ENCODE measurements at places on chromosomes 12 and 14.

DNA sequence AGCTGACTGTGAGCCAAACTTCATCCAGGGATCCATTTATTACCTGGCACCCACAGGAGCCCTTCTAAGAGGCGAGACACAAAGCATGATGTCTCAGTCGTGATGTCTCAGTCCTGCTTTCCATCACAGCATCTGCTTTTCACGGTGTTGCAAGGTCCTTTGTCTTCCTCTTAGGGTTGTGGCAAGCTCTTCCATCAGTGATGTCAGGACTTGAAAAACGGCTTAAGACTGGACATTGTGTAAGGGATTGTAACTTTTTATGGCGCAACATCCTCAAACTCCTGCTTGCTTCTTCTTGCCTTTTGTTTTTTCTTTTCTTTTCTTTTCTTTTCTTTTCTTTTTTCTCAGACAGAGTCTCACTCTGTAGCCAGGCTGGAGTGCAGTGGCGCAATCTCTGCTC lies 586.5 kb upstream of the TMEM132C start:
- no peak for DNase-seq

GRCh38 chr12:46942579-46942978 lies 116.8 kb upstream of the SLC38A4 start:
- no peak for DNase-seq

- no peak for DNase-seq
These were observed 37.8 kb downstream of the MARK3 start for GRCh38 chr14:103423050-103423461.

DNA sequence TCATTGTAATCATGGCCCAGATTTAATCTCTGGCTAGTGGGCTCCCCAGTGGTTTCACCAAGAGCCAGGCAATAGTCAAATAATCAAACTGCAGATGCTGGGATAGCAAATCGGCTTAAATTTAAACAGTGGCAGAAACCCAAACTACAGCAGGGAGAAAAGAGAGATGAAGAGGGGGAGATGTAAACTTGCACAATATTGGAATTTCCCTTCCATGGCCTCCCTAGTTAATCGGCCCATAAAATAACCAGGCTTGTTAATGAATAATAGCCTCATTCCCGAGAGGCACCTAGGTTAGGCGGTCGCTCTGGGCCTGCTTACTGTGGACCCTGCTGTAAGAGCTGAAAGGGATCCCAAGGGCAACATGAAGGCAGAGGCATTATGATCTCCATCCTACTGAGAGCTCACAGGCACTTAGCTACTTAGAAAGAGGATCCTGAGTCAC lies 116.2 kb downstream of the NUAK1 start:
- DNase-seq: no peak

DNA sequence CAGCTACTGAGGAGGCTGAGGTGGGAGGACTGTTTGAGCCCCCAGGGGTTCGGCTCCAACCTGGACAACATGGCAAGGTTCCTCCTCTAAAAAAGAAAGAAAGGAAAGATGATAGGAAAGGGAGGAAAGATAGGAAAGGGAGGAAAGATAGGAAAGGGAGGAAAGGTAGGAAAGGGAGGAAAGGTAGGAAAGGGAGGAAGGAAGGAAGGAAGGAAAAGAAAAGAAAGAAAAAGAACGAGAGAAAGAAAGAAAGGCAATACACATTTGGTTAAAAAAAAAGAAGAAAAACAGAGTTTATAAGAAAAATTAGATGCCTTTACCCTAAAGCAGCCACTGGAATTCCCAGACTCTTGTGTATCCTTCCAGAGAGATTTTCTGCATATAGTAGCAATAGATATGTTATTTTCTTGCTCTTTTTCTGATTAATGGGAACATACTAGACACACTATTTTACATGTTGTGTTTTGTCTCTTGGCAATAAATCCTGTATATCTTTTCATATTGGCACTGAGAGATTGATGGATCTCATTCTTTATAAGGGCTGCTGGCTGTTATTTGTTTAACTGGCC lies 12.2 kb downstream of the HNF1A start:
- no peak for DNase-seq

- no peak for DNase-seq
These were observed 28.1 kb upstream of the PRICKLE1 start for GRCh38 chr12:42617622-42618021.

- DNase-seq: no peak
These were observed 5.1 kb upstream of the SERPINA6 start for GRCh38 chr14:94328196-94328595.

DNA sequence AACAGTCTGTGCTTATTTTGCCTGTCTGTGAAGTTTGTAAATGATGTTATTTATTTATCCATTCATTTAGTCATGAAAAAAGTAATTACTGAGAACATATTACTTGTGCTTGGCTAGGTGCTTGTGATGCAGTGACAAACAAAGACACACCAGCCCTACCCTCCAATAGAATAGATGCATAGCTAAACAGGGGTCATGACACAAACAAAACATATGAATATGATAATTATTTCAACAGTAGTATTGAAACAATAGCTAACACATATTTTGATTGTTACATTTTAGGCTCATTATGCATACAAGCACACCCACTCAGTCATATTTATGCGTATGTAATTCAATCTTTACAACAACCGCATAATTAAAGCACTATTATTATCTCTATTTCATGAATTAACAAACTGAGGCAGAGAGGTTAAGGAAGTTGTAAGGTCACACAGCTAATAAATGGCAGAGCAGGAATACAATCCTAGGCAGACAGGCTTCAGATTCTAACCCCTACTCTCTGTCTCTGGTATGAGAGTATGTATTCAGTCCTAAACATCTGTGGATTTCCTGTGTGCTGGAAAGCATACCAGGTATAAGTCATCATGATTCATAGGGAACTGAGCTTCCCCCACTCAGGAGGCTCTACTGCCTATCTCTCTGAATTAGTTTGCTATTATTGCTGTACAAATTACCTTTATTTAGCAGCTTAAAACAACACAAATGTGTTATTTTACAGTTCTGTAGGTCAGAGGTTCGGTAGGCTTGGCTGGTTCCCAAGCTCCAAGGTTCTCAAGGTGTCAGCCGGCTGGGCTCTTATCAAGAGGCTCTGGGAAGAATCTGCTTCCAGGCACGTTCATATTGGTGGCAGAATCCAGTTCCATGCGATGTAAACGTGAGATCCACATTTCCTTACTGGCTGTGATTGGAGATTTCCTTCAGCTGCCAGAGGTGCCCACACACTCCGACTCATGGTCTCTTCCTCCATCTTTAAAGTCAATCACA lies 509.4 kb downstream of the GALC start:
- DNase-seq: no peak

GRCh38 chr12:21940549-21941505 lies at the start of gene ABCC9:
Gene ABCC9 (minus strand): TSS chr12:21941426. CDS start chr12:21936674, 4,752 bp downstream.
- no peak for DNase-seq

DNA sequence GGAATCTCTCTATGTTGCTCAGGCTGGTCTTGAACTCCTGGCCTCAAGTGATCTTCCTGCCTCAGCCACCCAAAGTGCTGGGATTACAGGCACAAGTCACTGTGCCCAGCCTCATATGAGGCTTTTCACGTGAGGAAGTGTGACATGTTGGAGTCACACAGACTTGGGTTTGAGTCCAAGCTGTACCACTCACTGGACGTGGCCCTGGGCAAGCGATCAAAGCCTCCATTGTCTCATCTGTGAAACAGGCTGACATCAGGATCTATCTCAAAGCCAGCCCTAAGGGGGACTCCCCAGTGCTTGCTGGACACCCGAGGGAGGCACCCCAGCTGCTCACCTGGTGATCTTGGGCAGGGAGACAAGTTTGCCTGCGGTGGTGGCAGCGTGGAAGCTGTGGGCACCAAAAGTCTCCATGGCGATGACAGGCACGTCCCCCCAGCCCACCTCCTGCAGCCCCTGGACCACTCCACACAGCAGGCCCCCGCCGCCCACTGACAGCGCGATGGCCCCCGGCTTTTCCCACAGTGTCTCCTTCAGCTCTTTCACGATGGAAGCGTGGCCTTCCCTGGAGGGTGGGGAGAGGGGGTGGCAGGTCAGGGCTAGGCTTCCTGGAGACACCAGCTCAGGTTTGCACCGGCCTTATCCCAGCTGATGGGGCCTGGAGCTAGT lies 6.7 kb downstream of the SDS start:
- no peak for DNase-seq

- no peak for DNase-seq
These were observed 16.1 kb upstream of the CRIP2 start for GRCh38 chr14:105458571-105458970.

DNA sequence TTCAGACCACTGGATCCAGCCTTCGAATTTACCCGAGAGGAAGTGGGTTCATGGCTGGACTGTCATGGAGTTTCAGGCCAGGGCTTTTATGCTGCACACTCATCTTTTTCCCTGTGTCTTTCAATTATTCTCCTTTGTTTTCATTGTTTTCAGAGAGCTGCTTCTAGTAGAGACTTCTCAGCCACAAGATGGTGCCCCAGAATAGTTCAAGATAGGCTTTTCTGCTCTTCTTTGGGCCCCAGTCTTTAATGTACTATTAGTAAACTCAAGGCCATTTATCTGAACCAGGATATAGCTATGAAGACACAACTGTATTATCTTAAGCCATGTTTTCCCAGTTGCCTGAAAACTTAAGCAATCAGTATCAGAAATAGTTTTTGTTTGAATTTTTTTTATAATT lies 30.4 kb upstream of the PSMA6 start:
- DNase-seq: no peak

GRCh38 chr14:59358784-59359183 lies 106.4 kb downstream of the GPR135 start:
- no peak for DNase-seq

GRCh38 chr12:108587826-108588225 lies 10.1 kb downstream of the TMEM119 start:
- DNase-seq: no peak

DNA sequence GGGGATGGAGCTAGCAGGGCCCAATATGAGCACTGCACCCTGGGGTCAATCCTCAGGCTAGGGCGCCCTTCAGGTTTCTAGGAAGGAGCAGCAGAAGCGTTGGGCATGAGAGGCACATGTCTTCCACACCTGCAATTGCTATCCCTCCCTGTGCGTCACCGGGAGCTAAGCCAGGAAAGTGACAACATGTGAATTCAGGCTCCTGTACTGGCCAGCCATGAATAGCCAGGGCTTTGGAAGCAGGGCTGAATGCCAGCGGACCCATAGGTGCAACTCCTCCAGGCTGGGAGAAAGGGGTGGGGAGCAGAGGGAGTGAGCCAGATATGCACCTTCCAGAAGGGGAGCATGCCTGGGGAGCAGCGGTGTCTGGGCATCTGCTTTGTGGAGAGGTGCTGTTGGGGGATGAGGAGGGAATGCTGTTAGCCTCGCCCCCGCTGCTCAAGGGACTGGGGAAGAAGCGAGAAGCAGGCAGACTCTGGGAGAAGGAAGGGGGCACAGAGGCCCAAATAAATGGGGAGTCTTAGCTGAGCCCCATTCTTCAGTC lies 6.1 kb downstream of the HOXC5 start:
- no peak for DNase-seq

DNA sequence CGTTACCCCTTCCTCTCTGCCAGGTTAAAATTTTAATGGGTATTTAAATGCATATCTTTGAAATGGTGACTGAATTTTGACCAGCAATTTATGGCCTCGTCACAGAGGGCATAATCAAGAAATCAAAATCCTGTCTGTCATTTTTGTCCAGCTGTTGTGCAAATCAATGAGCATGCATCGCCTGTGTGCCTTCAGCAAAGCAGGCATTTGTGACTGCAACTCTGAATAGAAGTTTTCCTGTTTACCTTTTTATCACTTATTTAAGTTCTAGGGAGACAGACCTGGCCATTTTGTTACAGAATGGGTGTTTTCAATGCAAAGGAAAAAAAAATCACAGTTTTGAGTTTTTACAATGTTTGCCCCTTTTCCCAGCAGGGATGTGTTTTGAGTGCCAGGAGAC lies 107.4 kb downstream of the PPM1A start:
- DNase-seq: no peak

DNA sequence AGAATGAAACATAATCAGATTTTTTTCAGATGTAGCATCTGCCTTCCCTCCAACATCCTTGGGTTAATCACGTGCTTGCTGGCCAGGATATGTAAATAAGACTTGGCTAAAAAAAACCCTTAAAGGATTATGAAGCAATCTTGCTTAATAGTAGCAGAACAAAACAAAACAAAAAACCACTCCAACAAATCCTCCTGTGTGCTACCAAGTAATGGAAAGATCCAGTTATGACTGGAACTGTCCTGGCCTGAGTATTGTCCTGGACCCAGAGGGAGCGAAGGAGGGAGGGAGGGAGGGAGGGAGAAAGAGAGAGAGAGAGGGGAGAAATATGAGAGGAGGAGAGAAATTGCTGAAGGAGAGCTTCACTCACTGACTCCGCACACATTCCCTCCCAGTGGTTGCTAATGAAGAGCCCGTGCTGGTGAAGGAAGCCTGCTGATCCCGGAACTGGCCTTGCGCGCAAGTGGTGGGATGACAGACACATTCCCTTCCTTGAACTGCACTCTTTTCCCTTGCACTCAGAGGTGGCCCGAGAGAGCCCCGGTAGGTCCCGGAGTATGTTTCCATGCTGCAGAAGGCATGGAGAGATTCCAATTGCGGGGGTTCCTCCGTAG lies 57.2 kb downstream of the HMGA2 start:
- DNase-seq: no peak

DNA sequence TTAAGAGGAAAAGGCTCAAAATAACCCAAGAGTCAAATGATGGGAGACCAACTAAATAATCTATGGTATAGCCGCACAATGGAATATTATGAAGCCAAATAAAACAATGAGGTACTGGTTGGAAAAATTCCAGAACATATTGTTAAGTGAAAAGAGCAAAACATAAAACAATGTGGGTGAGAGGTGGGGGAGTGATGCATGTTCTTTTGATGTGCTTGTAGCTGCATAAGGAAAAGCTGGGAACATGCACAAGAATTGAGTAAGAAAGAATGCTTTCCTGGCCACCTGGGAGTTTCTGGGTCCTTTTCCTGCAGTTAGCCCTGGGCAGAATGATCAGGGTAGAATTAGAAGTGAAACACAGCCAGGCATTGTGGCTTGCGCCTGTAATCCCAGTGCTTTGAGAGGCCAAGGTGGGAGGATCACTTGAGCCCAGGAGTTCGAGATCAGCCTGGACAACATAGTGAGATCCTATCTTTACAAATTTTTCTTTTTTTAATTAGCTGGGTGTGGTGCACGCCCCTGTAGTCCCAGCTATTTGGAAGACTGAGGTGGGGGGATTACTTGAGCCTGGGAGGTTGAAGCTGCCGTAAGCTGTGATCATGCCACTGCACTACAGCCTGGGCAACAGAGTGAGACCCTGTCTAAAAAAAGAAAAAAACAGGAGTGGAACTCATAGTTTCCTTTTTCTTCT lies 7.9 kb downstream of the ABCB9 start:
- DNase-seq: no peak

GRCh38 chr14:51095854-51096823 lies 1.2 kb upstream of the TRIM9 start:
- no peak for DNase-seq
